ENCODE measurements at places on chromosomes 2 and 18.

DNA sequence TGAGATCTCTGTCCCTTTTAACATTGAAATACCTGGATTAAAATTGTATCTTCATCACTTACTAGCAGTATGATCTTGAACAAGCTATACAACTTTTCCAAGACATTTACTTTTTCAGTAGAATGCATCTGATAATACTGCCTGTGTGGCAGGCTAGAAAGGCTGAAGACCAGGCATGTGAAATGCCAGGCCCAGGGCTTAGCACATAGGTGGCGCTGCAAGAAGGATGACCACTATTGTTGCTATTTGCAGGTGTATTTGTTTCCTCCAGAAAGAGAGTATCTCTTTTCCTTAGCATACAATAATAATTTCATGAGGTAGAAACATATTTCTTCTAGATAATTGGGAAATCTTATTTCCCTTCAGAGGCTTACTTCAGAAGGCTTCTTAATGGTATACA, 331.3 kb downstream of the THSD7B start:
- DNase-seq, result no peak

DNA sequence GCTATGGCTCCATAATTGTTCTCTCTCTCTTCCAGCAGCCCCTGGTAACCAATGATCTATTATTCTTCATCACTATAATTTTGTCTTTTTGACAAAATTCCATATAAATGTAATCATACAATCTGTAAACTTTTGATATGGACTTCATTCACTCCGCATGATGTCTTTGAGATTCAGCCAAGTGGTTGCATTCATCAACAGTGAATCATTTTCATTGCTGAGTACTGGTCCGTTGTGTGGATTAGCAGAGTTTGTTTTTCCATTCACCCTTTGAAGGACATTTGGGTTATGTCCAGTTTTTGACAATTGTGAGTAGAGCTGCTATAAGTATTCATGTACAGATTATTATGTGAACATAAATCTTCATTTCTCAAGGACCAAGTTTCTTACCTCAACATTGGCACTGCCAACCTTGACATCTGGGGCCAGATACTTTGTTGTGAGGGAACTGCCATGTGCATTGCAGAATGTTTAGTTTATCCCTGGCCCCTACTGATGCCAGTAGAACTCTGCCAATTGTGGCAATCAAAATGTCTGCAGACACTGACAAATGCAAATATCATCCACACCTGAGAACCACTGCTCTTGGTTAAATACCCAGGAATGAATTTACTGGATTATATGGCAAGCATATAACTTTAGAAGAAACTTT, 48.4 kb upstream of the BCL2L11 start:
- DNase-seq, result peak; percentile 8

GRCh38 chr18:29176681-29177080, 999.8 kb upstream of the CDH2 start:
- DNase-seq, result no peak

DNA sequence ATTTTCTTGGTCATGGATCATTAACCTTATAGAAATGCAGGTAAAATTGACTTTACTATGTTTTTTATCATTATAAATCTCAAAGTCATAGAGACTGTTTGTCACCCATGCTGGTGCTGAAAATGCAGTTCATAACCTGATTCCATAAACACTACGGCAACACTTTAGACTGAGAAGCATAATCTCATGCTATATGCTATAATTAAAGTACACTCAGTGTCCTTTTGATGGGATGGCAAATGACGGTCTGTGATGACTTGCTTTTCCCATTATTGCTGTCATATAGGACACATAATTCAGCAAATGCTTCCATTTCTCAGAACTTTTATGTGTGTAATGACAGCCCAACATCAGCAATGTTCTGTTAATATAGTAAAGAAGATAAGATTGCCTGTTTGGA, 162.9 kb downstream of the CD226 start:
- no peak for DNase-seq

DNA sequence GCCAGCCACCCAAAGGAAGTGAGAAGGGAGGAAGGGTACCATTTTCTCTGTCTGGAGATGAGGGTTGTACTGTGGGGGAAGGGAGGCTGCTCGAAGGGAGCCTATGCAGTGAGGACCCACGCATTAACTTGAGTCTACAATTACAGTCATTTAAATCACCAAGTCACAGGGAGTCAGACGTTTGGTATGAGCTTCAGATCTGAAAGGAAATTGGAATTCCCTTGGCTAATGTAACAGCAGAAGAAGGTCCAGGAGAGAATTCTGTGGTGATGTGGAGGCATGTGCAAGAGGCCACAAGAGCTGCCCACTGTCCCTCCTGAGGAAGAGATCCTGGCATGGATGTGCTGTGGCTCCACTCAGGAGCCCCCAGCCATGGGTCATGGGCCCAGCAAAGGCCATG, 22.5 kb downstream of the DAPL1 start:
- peak; percentile 11 for DNase-seq

DNA sequence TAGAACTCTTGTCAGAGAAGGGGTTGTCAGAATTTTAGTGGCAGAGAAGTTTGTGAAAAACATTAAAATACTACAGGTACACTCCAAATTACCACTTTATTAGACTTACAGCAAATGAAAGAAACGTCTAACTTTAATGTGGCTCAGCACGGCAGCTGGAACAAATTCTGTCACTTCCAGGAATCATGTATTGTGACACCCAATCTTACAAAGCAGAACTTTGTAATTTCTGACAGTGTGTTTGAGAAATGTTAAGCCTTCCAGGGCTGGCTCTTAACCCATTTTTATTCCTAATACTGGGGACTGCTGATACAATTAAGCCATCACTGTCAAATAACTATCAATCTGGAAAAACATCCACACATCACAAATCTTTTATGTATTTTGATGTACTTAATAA, 216.4 kb downstream of the ZNF385B start:
- DNase-seq, result no peak

DNA sequence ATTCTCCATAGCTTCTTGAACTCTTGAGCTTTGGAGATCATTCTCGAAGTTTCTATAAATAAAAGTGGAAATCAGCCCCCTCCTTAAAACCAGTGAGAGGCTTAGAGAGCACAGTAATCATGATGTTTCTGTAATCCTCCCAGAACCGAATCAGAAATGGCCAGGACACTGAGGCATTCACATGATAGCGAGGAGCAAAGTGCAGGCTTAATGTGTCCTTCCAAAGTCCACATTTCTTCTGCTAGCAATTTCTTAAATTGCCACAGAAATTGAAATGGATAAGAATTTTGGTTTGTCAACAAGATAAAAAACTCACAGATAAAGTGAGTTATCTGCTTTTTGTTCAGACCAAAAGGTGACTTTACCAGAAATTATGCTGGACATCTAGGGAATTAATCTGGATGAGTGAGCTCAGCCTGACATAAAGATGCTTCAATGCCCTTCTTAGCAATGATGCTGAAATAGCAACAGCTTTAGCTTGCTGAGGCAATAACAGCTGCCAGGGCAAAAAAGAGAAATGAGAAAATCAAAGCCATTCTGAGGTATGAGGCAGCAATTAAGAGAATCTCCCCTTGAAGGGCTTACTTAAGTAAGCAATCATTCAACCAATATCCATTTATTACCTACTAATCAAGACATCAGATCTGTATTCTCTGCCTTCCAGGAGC, 82.4 kb upstream of the PHLPP1 start:
- DNase-seq, result no peak

DNA sequence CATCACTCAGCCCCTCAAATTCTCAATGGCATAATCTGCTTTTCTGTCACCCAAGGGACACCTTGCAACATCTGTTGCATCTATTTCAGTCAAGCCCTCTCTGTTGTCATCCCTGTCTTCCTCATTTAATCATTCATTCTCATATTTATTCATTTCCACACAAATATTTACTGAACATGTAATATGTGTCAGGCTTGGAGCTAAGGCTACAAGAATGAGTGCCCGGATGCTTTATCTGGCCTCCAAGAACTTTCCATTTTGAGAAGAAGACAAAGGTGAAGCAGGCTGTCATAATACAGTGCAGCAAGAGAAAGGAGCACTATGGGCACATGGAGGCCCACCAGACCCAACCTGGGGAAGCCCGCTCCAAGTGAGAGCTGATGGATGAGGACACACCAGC, 15.6 kb downstream of the IL18RAP start:
- DNase-seq, result no peak

DNA sequence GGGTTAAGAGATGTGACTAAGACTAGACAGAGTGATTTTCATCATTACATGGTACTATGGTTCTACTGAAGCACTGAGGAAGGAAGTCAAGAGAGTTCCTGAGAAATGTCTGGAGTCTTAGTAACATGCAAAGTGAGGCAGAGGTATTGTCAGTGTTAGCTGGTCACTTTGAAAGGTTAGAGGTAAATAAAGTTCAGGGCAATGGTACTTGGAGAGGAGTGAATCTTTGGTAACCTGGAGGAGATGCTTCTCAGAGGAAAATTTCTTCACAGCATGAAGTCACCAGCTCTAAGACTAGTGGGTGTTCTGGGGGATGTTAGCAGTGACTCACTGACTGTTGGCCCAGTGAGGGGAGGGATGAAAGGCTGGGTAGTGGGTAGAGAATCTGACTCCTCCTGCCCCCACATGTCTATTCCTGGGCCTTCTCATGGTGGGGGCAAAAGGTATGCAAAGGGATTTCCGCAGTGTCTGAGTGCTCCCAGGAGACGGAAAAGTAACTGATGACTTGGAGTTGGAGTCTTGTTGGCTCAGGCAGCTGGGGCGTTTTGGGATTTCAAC, 23.3 kb upstream of the IL1RN start:
- no peak for DNase-seq

GRCh38 chr18:24398540-24398939, 916 bp upstream of the OSBPL1A start:
- peak; percentile 63 for DNase-seq
